ENCODE measurements at places on chromosomes 6 and 20. TPM values are rescaled to one million over a fixed set of nuclear protein-coding genes. Genes with fewer than 3 reads are reported as not detected.

ANKRD66 gene
- not detected for polyA plus RNA-seq

PRSS35 gene
- 0.32 TPM for polyA plus RNA-seq

SMOC2 gene
- 1.2 TPM for polyA plus RNA-seq

RBPJL gene
- not detected for polyA plus RNA-seq

IP6K3 gene
- polyA plus RNA-seq, result not detected

PRL gene
- polyA plus RNA-seq, result not detected
